Glutamatergic neuron (in vitro differentiated cells): ENCODE measurements at places on chromosomes 4 and X. TPM values are rescaled to one million over a fixed set of nuclear protein-coding genes. Genes with fewer than 3 reads are reported as not detected.

Gene UGT8
- 0.98 TPM for total RNA-seq

Gene BRS3
- total RNA-seq, result not detected

Gene RPS6KA6
- 36.0 TPM for total RNA-seq

Gene GRIA3
- 9.7 TPM for total RNA-seq

Gene HSFX4
- total RNA-seq, result not detected

Gene GLRB
- 2.0 TPM for total RNA-seq

Gene PDCL2
- total RNA-seq, result not detected

Gene GAGE12H
- not detected for total RNA-seq

Gene ADAM29
- not detected for total RNA-seq

Gene SOX3
- total RNA-seq, result 0.71 TPM

Gene STBD1
- total RNA-seq, result 15.9 TPM

Gene RASL11B
- total RNA-seq, result 24.8 TPM

Gene DCHS2
- 97.4 TPM for total RNA-seq

Gene ATP2B3
- total RNA-seq, result 68.0 TPM

Gene HSFX1
- total RNA-seq, result 1.8 TPM

Gene SMPX
- not detected for total RNA-seq

Gene SLIT2
- 21.6 TPM for total RNA-seq

Gene MAPK10
- 92.6 TPM for total RNA-seq

Gene SSX3
- not detected for total RNA-seq

Gene DRP2
- total RNA-seq, result 0.51 TPM

Gene XAGE1B
- total RNA-seq, result not detected

Gene AMTN
- total RNA-seq, result not detected

Gene TRPC3
- total RNA-seq, result 0.66 TPM

Gene SLITRK2
- total RNA-seq, result 0.37 TPM

Gene L1CAM
- total RNA-seq, result 925 TPM

Gene H2BW2
- not detected for total RNA-seq

Gene TCP11X2
- 3.7 TPM for total RNA-seq

Gene HSD17B13
- 0.25 TPM for total RNA-seq

Gene WNK3
- total RNA-seq, result 19.7 TPM

Gene PASD1
- total RNA-seq, result not detected

Gene ETNPPL
- total RNA-seq, result not detected

Gene PFKFB1
- 1.1 TPM for total RNA-seq

Gene EVC
- 6.7 TPM for total RNA-seq

Gene GPRASP1
- 9.8 TPM for total RNA-seq
